ENCODE measurements at places on chromosomes 4 and X.

GRCh38 chrX:114715096-114715495, 131.2 kb downstream of the HTR2C start:
- no peak for DNase-seq

- no peak for DNase-seq
Observed at GRCh38 chrX:115350711-115351381, 61.3 kb downstream of the LUZP4 start.

DNA sequence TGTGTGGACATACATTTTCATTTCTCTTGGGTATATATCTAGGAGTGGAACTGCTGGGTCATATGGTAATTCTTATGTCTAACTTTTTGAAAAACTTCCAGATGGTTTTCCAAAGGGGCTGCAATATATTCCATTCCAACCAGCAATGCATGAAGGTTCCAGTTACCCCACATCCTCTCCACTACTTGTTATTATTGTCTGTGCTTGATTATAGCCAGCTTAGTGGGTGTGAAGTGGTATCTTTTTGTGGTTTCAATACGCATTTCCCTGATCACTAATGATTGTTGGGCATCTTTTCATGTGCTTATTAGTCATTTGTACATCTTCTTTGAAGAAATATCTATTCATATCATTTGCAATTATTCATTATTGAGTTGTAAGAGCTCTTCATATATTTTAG, 31.5 kb upstream of the S100G start:
- DNase-seq, result no peak

GRCh38 chr4:167380964-167381363, 146.7 kb upstream of the SPOCK3 start:
- DNase-seq, result no peak

- DNase-seq, result no peak
Observed at GRCh38 chr4:61224573-61224972, 24.4 kb downstream of the ADGRL3 start.

DNA sequence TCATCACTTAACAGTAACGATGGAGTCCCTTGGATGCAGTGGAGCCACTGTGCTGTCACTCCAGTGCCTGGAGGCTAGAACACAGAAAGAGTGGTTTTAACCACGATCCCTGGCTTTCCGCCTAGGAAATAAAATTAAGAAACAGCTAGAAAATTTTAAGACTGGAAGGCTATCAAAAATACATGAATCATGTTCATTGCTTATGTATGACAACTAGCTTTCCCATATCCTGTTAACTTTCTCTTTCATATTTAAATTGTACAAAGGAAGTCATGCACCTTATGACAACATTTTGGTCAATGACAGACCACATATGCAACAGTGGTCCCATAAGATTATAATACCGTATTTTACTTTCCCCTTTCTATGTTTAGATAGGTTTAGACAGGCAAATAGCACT, 115.1 kb downstream of the GALNTL6 start:
- DNase-seq, result no peak

DNA sequence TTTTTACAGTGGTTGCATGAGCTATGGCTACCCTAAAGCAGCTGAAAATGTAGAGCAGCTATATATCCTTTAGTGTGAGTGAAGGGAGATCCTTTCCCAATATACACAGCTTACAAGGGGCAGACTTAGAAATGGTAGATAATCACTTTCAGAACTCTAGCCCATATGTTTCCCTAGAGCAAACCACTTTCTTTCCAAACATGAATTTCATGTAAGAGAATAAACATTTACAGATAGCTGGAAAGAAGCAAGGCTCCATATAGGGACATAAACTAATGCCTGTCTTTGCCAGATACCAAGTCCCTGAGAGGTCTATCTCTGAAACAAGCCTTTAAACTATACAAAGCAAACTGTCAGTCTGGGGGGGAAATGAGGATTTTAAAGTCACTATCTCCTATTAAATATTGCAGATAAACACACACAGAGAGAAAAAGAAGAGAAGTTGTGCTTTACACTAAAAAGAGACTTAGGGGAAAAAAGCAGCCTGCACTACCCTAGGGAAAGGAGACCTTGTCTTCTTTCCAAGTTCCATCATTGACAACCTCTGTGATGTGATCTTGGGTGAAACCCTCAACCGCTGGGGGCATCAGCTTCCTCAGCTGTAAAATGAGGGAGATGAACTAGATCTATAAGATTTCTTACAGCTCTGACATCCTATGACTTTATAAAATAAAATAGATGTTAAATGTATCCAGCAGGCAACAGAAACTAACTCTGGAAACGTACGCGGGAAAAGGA, 73.6 kb downstream of the TMEM156 start:
- DNase-seq, result no peak

DNA sequence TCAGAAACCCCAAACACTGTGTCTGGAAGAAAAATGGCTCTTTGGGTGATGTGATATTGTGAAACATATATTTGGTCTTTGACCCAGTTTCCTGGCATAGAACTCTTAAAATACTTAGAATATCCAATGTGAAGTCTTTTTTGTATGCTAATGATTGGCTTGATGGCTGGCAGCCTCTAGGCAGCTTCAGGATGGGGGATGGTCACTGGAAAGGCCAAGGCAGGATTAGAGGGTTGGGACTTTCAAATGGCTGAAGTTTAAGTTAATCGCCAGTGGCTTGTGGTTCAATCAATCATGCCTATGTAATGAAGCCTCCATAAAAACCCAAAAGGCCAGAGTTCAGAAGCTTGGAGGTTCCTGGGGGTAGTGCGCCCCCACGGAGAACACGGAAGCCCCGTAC, 33.5 kb upstream of the ESX1 start:
- DNase-seq, result no peak

- no peak for DNase-seq
Observed at GRCh38 chrX:48918301-48918642, 552 bp downstream of the PIM2 start.

- no peak for DNase-seq
Observed at GRCh38 chrX:40987413-40987812, 97.8 kb upstream of the USP9X start.

DNA sequence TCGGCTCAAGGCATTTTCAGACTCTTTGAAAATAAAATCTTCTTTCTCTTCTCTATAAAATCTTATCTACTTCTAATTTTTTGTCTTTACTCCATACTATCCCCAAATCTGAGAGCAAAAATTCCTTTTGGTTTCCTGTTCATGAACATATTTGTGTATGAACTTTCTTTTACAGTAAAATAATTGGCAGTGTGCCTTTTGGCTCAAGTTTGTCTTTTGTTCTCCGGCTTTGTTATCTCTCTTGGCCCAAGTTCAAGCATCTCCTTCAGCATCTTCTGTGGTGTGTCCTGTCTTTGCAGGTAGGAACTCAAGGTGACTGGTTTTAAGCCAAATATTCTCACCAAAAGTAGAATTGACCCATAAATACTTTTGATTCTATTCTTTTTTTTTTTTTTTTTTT, 276.6 kb upstream of the FAT1 start:
- DNase-seq, result no peak

GRCh38 chrX:13345037-13345436, 25.2 kb upstream of the ATXN3L start:
- DNase-seq, result no peak

GRCh38 chr4:156084373-156084772, 130.7 kb upstream of the CTSO start:
- no peak for DNase-seq

- no peak for DNase-seq
Observed at GRCh38 chr4:38497121-38497520, 166.9 kb upstream of the KLF3 start.

GRCh38 chr4:39044956-39045826, 13.0 kb upstream of the TMEM156 start:
- DNase-seq, result peak; percentile 21

DNA sequence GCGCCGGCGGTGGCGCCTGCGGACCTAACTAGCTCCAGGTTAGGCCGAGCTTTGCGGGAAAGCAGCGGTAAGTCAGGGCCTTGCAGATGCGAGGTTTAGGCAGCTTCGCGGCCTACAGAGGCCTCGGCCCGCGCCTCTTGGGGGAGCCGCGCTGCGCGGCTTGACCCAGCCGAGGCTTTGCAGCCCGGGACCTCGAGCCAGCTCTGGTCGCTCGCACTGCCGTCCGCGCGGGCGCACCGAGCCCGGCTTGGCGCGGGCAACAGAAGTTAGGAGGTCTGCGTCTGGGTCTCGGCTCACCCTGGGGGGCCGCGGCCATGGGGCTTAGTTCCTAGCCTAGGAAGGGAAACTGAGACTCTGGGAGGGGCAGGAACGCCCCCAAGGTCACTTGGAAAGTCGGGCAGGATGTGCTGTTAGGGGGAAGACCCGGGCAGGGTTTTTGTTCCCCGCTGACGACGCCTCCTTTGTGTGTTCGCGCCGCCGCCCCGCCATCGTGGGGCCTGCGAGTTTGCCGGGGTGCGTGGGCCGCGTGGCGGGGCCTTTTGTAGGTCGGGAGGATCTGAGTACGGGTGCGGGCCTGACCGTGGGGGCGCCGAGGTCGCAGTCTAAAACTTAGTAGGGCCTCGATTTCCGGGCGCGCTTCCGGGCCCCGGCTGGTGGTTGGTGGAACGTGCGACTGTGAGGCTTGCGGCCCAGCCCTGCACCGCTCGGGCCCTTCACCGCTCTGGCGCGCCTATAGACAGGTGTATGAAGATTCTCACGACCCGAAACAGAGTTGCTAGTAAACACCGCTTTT, 482 bp downstream of the RNF4 start:
- peak; percentile 55 for DNase-seq

GRCh38 chrX:66110112-66110511, 53.9 kb upstream of the HEPH start:
- DNase-seq, result no peak

- DNase-seq, result no peak
Observed at GRCh38 chr4:128387600-128388351, 100.2 kb upstream of the PGRMC2 start.

GRCh38 chr4:186027405-186027804, 41.6 kb upstream of the TLR3 start:
- no peak for DNase-seq

GRCh38 chr4:73901031-73901430, 31.8 kb downstream of the CXCL1 start:
- no peak for DNase-seq

DNA sequence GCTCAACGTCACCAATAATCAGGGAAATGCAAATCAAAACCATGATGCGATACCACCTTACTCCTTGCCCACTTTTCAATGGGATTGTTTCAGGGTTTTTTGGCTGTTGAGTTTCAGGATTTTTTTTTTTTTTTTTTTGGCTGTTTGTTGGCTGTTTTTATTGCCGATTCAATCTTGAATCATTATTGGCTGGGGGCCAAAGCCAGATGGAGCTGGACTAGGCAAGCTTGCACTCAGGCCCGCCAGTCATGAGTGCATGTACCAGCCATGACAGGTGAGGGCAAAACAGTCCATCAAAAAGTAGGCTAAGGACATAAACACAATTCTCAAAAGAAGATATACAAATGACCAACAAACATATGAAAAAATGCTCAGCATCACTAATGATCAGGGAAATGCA, 13.3 kb downstream of the YIPF7 start:
- DNase-seq, result no peak

DNA sequence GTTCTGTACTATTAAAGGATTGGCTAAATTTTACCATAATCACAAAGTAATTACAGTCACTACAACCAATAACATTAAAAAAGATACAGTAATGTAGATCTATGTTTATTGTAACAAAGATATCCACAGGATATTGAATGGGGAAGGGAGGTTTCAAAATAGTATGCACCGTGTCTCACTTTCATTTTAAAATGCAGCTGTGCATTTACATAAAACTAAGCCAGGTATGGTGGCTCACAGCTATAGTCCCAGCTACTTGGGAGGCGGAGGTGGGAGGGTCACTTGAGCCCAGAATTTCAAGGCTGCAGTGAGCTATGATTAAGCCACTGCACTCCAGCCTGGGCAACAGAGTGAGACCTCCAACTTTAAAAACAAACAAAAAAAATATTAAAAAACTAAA, 8.5 kb downstream of the SRP72 start:
- no peak for DNase-seq

DNA sequence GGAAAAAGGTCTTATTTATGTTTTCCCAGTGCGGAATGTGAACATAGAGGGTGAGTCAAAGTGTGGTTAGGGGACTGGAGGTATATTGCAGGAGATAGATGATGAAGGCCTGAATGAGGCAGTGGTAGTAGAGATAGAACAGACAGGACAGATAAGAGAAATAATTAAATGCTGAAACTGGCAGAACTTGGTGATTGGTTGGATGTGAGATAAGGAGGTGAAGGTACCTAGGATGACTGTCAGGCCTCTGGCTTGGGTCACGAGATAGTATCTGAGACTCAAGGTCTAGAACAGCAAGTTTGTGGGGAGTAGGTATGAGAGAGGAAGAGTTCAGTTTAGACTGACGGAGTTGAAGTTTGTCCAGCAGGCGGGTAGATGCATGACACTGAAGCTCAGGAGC, 3.5 kb downstream of the MND1 start:
- DNase-seq, result no peak

- no peak for DNase-seq
Observed at GRCh38 chr4:6339818-6340445, 70.3 kb downstream of the WFS1 start.

GRCh38 chrX:111661241-111661640, 19.7 kb upstream of the ALG13 start:
- no peak for DNase-seq

DNA sequence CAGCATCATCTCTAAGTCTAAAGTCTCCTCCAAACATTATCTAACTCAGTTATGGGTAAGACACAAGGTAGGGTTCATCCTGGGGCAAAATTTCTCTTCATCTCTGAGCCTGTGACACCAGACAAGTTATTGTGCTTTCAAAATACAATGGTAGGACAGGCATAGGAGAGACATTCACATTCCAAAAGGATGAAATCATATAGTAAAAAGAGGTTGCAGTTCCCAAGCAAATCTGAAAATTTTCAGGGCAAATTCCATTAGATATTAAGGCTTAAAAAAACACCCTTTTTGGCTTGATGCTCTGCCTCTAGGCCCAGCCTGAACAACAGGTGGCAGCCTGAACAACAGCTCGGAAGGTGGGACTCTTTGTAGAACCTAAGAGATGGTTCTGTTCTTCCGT, 448.3 kb upstream of the SLIT2 start:
- no peak for DNase-seq

GRCh38 chr4:125714845-125715244, 400.1 kb downstream of the FAT4 start:
- no peak for DNase-seq

DNA sequence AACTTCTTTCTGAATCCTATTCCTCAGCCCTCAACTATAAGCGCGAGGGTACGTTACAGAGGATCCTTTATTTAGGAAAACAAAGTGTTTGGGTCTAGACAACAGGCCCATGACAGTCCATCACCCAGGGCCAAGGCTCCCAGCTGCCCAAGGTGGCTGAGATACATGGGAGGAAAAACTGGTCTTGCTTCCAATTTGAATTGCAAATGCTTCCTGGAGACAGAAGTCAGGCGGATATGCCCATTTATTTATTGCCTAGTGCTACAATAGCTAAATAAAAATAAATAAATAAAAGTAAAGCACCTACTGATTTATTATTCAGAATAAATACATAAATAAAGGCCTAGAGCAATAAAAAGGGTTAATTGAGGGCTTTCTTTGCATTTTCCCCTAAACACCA, 248.7 kb downstream of the DHX15 start:
- DNase-seq, result no peak

DNA sequence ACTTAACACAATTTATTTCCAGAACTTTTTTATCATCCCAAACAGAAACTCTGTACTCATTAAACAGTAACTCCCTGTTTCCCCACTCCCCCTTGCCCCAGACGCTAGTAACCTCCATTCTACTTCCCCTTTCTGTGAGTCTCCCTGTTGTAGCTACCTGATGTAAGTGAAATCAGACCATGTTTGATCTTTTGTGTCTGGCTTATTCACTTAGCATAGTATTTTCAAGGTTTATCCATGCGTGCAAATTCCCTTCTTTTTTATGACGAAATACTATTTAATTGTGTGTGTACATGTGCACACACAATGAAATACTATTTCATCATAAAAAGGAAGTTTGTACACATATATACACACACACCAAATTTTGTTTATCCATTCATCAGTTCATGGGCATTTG, 5.2 kb downstream of the PKD2 start:
- DNase-seq, result no peak
